Uterine smooth muscle cell (primary cell): ENCODE measurements at places on chromosomes 5 and 9. TPM values are rescaled to one million over a fixed set of nuclear protein-coding genes. Genes with fewer than 3 reads are reported as not detected.

FAM120A gene
- total RNA-seq = 106 and 125 TPM in 2 replicates

S1PR3 gene
- 11.7 and 14.5 TPM in 2 replicates for total RNA-seq

HRH2 gene
- not detected in 2 replicates for total RNA-seq

LCN9 gene
- not detected in 2 replicates for total RNA-seq

NSUN2 gene
- total RNA-seq = 55.5 and 65.2 TPM in 2 replicates

PRR16 gene
- total RNA-seq = 5.9 and 12.7 TPM in 2 replicates

AGXT2 gene
- total RNA-seq = not detected in 2 replicates

KIF4B gene
- under 0.01 and 0.12 TPM in 2 replicates for total RNA-seq

AHRR gene
- total RNA-seq = 26.7 and 28.0 TPM in 2 replicates

EIF4E1B gene
- not detected in 2 replicates for total RNA-seq

ARID3C gene
- total RNA-seq = 0.12 and 0.22 TPM in 2 replicates

CYSRT1 gene
- total RNA-seq = 0.55 and 0.62 TPM in 2 replicates

ACTBL2 gene
- total RNA-seq = 0.11 and 0.12 TPM in 2 replicates

HMGCR gene
- total RNA-seq = 256 and 406 TPM in 2 replicates

SHISAL2B gene
- 0.25 TPM in 1 of 2 replicates, not detected in the other for total RNA-seq

TAF11L10 gene
- not detected in 2 replicates for total RNA-seq

SLCO4C1 gene
- total RNA-seq = under 0.01 TPM in 2 replicates

C9 gene
- 0.55 and 1.1 TPM in 2 replicates for total RNA-seq

FRRS1L gene
- total RNA-seq = 0.22 and 2.5 TPM in 2 replicates

PCDHGA10 gene
- 4.9 and 5.2 TPM in 2 replicates for total RNA-seq

UNC13B gene
- 20.7 and 28.2 TPM in 2 replicates for total RNA-seq

ASPN gene
- 1.00 and 2.9 TPM in 2 replicates for total RNA-seq

CORO2A gene
- total RNA-seq = 0.12 and 0.44 TPM in 2 replicates

FLT4 gene
- 0.11 and 0.25 TPM in 2 replicates for total RNA-seq

MAMDC2 gene
- 2.4 and 2.5 TPM in 2 replicates for total RNA-seq

SLF1 gene
- 6.9 and 13.2 TPM in 2 replicates for total RNA-seq

ANKRD31 gene
- 0.11 and 0.25 TPM in 2 replicates for total RNA-seq

SLC6A3 gene
- total RNA-seq = not detected in 2 replicates

ZBED3 gene
- 0.44 and 1.5 TPM in 2 replicates for total RNA-seq

AJM1 gene
- total RNA-seq = 1.4 and 3.5 TPM in 2 replicates

SMIM33 gene
- not detected in 2 replicates for total RNA-seq

C8G gene
- 0.37 TPM in 1 of 2 replicates, not detected in the other for total RNA-seq

FREM1 gene
- total RNA-seq = 0.11 and 1.1 TPM in 2 replicates

TMEM252 gene
- total RNA-seq = 0.12 TPM in 1 of 2 replicates, not detected in the other

GRM6 gene
- total RNA-seq = not detected in 2 replicates

NRG2 gene
- total RNA-seq = 0.37 and 0.77 TPM in 2 replicates

PHYHD1 gene
- total RNA-seq = 3.4 and 6.2 TPM in 2 replicates

MOCS2 gene
- total RNA-seq = 33.9 and 45.0 TPM in 2 replicates

GABBR2 gene
- total RNA-seq = 0.11 and 0.12 TPM in 2 replicates

SLCO6A1 gene
- total RNA-seq = not detected in 2 replicates

BARHL1 gene
- total RNA-seq = not detected in 2 replicates

SLC34A3 gene
- total RNA-seq = not detected in 2 replicates

VCAN gene
- 151 and 513 TPM in 2 replicates for total RNA-seq

PCDHGB1 gene
- total RNA-seq = 0.44 and 1.2 TPM in 2 replicates

REEP2 gene
- total RNA-seq = 12.0 and 24.2 TPM in 2 replicates

TLN1 gene
- 584 and 593 TPM in 2 replicates for total RNA-seq

GNE gene
- 53.0 and 57.9 TPM in 2 replicates for total RNA-seq

SLC22A4 gene
- total RNA-seq = 1.1 and 3.0 TPM in 2 replicates

ZFAND5 gene
- total RNA-seq = 96.8 and 113 TPM in 2 replicates

SPINK7 gene
- total RNA-seq = not detected in 2 replicates

SLC25A2 gene
- 0.50 and 0.66 TPM in 2 replicates for total RNA-seq
